Bone marrow (tissue), 2 donors: ENCODE measurements at places on chromosomes 7 and 10.

- no peak for DNase-seq
These were observed 51.5 kb upstream of the GDF10 start for GRCh38 chr10:47248386-47249090.

DNA sequence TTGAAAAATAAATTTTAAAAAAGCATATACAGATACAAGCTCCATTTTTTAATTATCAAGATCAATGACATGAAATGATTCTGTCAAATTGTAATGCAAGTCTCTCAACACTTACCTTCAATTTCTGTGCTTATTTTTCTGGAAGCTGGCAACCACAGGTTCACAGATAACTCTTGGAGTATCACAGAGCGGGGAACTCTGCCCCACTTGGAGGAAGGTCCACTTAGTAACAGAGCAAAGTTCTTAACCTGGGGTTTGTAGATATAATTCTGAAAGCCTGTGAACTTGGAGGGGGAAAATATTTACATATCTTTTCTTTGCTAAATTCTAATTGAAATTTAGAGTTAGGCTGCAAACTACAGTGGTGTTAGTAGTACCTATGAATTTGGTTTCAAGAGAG, 2.3 kb upstream of the MGAM start:
- DNase-seq = no peak

GRCh38 chr10:69639291-69640195, 9.5 kb downstream of the FAM241B start:
- peak; percentile 21 for DNase-seq

- no peak for DNase-seq
These were observed 411.2 kb downstream of the KCNMA1 start for GRCh38 chr10:77226452-77226851.

- DNase-seq = no peak
These were observed 48.8 kb downstream of the DAGLB start for GRCh38 chr7:6398943-6399342.

DNA sequence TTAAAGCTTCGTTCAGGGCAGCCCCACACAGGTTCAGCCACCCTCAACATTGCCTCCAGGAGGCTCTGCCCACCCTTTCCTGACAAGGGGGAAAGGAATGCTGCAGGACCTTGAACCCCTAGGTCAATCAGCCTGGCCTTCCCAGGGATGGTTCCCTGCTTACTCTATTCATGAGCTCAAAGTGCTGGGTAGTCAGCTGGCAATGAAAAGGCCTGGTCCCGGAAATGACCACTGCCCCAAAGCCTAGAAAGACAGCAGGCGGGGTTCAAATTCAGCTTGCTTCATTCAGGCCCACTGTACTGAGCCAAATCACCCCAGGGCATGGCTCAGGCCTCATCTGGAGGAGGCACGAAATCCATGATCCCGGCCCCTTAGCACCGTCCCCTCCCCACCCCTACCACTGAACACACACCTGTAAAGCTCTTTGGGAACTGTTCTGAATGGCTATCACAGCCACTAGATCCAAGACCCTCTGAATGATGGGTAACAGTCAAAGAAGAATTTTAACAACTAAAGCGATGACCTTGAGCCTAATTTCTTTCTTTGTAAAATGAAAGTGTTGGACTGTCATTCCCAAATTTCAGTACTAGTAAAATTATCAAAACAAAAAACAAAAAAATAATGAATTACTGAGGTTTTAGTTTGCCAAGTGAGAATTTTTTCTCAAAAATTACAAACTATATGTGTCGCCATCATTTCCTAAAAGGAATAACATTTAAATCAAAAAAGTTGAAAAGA, 1.0 kb downstream of the URGCP start:
- DNase-seq = no peak

- no peak for DNase-seq
These were observed 6.1 kb upstream of the NOM1 start for GRCh38 chr7:156943091-156944041.

DNA sequence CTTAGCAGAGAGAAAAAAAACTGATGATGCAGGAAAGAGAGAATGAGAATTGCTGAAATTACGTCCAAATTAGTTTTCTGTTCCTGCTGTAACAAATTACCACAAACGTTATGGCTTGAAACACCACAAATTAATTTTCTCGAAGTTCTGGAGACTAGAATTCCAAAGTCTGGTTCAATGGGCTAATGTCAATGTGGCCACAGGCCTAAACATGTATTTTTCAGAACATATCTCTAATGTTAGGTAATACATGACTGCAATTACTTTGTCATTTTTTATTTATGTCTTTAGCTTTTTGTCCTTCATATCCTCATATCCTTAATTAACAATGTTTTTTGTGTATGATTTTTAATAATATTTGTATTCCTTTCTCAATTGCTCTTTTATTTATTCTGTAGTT, 3.0 kb upstream of the AKR1C3 start:
- DNase-seq = no peak

DNA sequence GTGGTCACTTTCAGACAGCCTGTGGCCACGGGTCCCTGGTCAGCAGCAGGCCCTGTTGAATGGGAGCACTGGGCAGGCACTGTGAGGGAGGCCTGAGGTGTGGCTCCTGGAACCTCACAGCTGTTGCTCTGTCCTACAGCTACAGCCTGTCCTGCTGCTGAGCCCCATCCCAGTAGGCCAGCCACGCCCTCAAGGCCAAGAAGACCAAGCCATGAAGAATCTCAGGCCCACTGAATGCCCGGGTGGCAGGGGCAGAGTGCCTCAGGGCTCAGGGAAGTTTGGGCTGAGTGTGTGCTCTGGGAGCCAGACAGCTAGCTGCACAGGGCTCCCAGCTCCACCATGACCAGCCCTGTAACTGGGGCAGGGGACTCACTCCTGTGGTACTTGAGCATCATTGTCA, 363.5 kb upstream of the NUPR2 start:
- DNase-seq = no peak

GRCh38 chr10:131279516-131279915, 32.0 kb downstream of the TCERG1L start:
- DNase-seq = no peak

DNA sequence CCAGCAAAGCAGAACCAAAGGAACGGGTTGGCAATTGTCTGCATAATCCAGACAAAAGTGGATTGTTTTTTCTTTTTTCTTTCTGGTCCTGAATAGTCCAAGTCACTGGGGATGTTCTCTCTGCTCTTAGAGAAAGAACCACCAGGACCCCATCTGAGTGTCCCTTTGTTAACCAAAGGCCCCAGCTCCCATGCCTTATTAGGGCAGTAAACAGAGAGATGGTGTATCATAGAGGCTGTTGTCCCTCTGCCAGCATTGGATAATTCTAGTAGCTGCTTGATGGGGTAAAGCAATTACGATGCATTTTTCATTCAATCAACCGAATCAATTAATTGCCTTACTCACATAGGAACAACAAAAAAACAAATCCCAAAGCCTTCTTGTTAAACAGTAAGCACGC, 213.0 kb downstream of the BUB3 start:
- DNase-seq = no peak

DNA sequence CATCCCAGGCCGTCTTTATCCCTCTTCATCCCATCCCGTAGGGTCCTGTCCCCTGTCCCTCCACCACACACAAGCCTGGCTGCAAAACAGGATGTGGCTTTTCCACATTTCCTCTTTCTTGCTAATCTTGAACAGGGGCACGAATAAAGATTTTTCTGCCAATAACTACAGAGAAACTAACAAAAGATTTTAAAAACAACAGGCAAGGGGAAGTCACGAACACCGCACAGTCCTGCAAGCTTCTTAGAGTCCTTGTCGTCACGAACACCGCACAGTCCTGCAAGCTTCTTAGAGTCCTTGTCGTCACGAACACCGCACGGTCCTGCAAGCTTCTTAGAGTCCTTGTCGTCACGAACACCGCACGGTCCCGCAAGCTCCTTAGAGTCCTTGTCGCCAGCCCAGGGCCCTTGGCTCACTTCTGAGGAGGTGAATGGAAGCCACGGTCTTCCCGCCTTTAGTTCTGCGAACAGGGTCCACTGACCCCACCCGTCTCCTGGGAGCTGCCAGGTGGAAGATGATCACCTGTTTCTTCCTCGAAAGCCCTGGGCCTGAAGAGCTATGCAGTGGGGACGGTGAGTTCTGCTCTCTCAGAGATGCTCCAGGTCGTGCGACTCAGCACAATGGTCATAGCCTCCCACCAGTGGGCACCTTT, 10.3 kb upstream of the INSIG1 start:
- no peak for DNase-seq

GRCh38 chr7:41970941-41971340, 266.1 kb downstream of the GLI3 start:
- DNase-seq = no peak

- DNase-seq = no peak
These were observed 83.9 kb upstream of the SDK1 start for GRCh38 chr7:3217166-3217565.

- no peak for DNase-seq
These were observed 47.7 kb upstream of the SFMBT2 start for GRCh38 chr10:7458556-7458955.

DNA sequence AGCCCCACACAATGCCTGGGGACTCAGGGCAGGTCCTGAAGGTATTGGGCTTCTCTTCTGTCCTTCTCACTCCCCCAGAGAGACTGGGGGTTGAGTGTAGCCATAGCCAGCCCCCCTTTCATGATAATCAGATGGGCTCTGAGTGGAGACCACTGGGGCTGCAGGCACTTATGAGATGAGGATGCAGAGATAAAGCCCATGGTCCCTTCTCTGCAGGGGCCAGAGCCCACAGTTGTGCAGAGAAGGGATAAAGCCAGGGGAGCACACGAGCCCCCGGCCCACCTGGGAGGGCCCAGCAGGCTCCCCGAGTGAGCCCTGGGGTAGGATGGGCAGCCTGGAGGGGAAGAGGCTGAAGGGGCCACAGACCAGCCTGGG, 96.2 kb downstream of the BMS1 start:
- DNase-seq = no peak

- DNase-seq = no peak
These were observed 290.3 kb upstream of the VWC2 start for GRCh38 chr7:49483142-49483541.
